Activated B cell treated with CpG ODN at 0.5 μM for 24 hours (primary cell): ENCODE measurements at places on chromosomes 1 and 21.

DNA sequence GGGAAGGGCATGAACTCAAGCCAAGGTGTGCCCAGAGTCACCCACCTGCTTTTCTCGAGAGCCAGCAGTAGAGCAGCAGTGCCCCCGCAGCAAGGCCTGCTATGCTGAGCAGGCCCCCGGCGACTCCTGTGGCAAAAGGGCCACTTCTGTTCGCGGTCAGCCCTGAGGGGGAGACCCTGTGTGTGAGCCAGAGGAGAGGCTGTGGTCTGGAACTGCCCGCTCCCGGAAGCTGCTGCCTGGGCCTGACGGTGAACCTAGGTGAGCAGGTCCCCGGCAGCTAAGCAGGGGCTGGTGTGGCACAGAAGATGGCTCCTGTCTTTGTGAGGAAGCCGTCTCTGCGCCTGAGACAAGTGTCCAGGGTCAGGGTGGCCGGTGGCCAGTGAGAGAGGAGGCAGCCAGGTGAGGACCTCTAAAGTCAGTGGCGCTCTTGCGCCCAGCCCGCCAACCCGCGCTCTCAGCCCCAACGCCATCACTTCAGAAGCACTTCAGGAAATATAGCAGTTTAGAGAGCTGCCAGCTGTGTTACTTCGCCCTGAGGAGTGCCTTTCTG, 31.9 kb downstream of the FCRL5 start:
- no peak for DNase-seq
- peaks cover 76% of the 10 kb centered on the region for H3K36me3 ChIP-seq
- H3K4me1 ChIP-seq: peaks cover 16% of the 10 kb centered on the region
- no peak overlapping the region for H3K4me3 ChIP-seq

DNA sequence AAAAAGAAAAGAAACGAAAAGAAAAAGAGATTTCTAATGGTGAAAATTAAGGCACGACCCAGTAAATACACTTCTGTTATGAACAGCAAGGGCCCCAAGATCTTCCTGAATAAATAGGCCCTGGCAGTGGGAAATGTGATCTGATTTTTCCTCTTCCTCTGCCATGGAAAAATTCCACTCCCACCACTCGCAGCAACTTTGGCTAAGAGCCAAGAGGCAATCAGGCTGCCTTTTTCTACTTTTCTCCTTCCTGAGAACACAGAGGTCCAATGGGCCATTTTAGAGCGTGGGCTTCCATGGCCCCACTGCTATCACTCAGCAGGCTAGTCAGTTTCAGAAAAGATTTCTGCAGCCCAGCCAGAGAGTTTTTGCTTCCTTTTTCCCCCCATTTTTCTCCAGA, 33.7 kb upstream of the AK4 start:
- no peaks in the 10 kb centered on the region for H3K36me3 ChIP-seq
- DNase-seq: no peak
- H3K4me1 ChIP-seq: no peaks in the 10 kb centered on the region
- peaks cover 4% of the 10 kb centered on the region for H3K27me3 ChIP-seq
- no peak overlapping the region for H3K27ac ChIP-seq

DNA sequence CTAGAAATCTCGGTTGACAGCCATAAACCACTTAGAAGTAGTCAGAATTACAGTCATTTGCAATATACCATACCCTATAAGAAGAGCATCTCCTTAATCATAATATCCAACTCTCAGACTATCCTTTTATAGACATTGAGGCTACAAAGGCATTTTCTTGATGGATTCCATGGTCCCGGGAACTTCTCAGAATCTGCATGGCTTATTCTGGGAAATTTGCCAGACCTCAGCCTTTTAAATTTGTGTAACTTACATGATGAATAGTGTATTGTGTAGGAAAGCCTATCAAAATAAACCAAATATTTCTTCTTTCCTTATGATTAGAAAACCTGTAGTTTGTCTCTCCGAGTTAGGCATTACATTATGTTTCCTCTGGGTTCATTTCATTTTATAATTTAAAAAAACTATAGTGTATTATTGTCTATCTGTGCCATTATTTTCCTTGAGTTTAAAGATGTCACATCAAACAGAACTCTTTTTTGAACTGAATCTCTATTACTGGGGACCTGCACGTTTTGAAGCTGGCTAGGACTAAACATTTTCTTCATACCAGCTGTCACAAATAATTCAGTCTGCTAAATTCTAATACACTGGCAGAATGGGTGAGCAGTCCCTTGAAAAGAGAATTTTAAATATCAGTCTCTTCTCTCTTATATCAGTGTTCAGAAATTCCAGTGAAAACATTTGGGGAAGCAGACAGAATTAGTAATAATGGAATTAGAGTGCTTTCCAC, 102.9 kb downstream of the GABPA start:
- no peaks in the 10 kb centered on the region for H3K4me1 ChIP-seq
- H3K27me3 ChIP-seq: no peaks in the 10 kb centered on the region
- no peak overlapping the region for H3K4me3 ChIP-seq
- no peak for DNase-seq
- H3K27ac ChIP-seq: no peak overlapping the region
- H3K36me3 ChIP-seq: no peaks in the 10 kb centered on the region

- H3K36me3 ChIP-seq: peaks cover 27% of the 10 kb centered on the region
- no peak overlapping the region for H3K4me3 ChIP-seq
- peaks cover 29% of the 10 kb centered on the region for H3K4me1 ChIP-seq
- no peak overlapping the region for H3K27ac ChIP-seq
- no peaks in the 10 kb centered on the region for H3K27me3 ChIP-seq
Measured at GRCh38 chr1:15708486-15709137, 24.5 kb downstream of the PLEKHM2 start.

- no peaks in the 10 kb centered on the region for H3K36me3 ChIP-seq
- H3K27me3 ChIP-seq: no peaks in the 10 kb centered on the region
- no peak for DNase-seq
- H3K4me3 ChIP-seq: no peak overlapping the region
- no peak overlapping the region for H3K27ac ChIP-seq
Measured at GRCh38 chr1:87673748-87674147, 345.1 kb downstream of the LMO4 start.

DNA sequence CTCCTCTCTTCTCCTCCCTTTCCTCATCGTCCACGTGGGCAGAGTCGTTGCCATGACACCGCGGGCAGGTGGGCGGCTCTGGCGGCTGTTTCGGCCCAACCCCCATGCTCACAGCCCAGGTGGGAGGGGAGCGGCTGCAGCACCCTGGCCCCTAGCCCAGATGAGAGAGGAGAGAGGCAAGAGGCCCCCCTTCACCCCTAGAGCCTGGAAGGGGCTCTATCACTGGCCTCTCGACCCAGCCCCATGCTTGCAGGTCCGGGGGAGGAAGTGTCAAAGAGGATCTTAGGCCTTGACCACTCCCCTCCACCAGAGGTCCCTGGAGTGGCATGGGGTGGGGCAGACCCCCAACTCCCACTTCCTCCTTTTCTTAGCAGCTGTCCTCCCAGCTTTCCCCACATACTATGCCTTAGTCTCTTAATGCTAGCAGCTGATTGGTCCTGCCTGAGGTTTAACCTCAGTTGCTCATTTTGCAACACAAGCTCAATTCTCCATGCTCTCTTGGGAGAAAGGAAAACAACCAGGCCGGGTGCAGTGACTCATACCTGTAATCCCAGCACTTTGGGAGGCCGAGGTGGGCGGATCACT, 10.4 kb downstream of the DLGAP3 start:
- DNase-seq: no peak
- H3K4me1 ChIP-seq: peaks cover 31% of the 10 kb centered on the region
- peaks cover 14% of the 10 kb centered on the region for H3K27me3 ChIP-seq
- peak overlapping the region; percentile 33 for H3K4me3 ChIP-seq

DNA sequence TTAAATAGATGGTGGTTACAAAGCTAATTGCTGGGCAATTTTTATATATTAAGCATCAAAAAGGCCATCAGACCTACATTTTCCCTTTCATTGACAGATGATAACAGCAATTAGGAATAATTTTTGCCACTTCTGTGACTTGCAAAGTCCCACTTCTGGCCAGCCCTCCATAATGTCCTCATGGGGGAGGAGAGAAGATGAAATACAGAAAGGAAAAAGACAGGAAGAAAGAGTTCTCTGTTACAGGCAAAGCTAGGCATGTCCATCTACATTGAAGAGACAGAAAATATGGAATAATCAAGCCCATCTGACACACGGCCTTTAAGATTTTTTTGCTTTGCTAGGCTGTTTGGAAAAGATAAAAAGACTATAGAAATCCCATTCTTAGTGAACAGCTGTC, 108.0 kb downstream of the ENAH start:
- no peak overlapping the region for H3K27ac ChIP-seq
- DNase-seq: no peak
- H3K27me3 ChIP-seq: no peaks in the 10 kb centered on the region
- peaks cover 2% of the 10 kb centered on the region for H3K4me1 ChIP-seq
- H3K36me3 ChIP-seq: no peaks in the 10 kb centered on the region
- no peak overlapping the region for H3K4me3 ChIP-seq

DNA sequence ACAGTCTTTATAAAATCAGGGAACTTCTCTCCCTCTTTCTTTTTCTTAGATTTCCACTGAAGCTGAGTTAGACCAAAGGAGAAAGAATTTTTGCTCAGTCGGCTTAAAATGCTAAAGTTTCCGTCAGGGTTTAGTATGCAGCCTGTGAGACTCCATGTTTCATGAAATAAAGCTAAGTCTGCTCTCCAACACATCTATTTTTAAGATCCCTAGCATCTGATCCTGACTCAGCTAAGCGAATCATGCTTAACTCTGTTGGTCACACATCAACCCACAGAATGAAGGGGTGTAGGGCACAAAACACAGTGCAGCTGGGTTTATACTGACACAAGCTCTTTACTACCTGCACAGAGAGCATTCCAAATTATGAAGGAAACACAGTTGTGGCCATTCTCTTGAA, 102.4 kb upstream of the ZNF281 start:
- peaks cover 16% of the 10 kb centered on the region for H3K27me3 ChIP-seq
- no peaks in the 10 kb centered on the region for H3K36me3 ChIP-seq
- no peak for DNase-seq

GRCh38 chr1:99580451-99580850, 65.5 kb upstream of the PALMD start:
- H3K27me3 ChIP-seq: no peaks in the 10 kb centered on the region
- no peak overlapping the region for H3K27ac ChIP-seq
- H3K4me1 ChIP-seq: no peaks in the 10 kb centered on the region
- no peak for DNase-seq

DNA sequence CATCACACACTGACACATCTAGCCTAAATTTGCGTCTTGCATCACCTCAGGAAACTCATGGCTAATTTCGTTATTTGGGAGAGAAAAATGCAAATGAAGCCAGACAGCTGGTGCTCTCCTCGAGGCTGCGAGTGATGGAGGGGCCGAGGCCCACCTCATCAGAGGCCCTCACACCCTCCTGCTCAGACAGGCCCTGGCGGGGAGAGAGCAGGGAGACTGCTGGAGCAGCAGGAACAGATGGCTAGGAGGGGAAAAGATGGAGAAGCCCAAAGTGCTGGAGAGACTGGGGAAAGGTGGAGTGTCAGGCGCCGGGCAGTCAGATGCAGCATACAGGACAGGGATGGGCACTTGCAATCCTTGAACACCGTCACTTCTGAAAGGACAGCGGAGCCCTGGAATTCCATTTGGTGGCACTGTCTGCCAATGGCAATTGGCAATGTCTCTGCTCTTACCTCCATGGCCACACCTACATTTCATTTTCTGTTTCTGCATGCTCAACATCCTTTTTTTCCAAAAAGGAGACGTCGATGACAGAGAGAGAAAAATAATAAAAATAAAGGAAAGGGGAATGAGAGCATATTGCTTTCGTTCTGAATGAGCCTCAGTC, 286.2 kb downstream of the SPATA17 start:
- H3K27ac ChIP-seq: no peak overlapping the region
- H3K4me1 ChIP-seq: no peaks in the 10 kb centered on the region
- no peaks in the 10 kb centered on the region for H3K36me3 ChIP-seq
- no peak for DNase-seq
- H3K4me3 ChIP-seq: no peak overlapping the region
- no peaks in the 10 kb centered on the region for H3K27me3 ChIP-seq

- peaks cover 28% of the 10 kb centered on the region for H3K4me1 ChIP-seq
- peak overlapping the region; percentile 93 for H3K27ac ChIP-seq
- no peak for DNase-seq
- H3K27me3 ChIP-seq: no peaks in the 10 kb centered on the region
- H3K36me3 ChIP-seq: peaks cover 8% of the 10 kb centered on the region
- peak overlapping the region; percentile 50 for H3K4me3 ChIP-seq
Measured at GRCh38 chr1:4006676-4007374, 106.8 kb upstream of the C1orf174 start.

DNA sequence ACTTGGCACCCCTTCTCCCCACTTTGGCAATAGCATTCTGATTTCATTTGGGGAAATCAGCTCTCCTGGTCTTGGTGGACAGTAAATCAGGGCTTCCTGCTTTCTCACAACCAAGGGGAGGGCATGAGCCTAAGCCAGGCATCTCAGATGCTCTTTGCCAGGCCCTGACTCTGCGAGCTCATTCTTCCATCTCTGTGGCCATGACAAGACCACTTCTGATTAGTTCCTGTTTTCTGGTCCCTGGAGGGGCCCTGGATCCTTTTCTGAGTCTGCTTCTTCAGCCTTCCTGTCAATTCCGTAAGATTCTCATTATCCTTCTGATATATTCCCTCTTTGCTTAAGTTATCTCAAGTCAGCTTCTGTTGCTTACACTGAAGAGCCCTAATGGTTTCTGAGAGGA, 210.4 kb downstream of the HIVEP3 start:
- no peak overlapping the region for H3K4me3 ChIP-seq
- DNase-seq: peak; percentile 12
- peaks cover 15% of the 10 kb centered on the region for H3K4me1 ChIP-seq
- H3K27me3 ChIP-seq: no peaks in the 10 kb centered on the region
- no peak overlapping the region for H3K27ac ChIP-seq

GRCh38 chr1:188463919-188464318, 1635.2 kb downstream of the PLA2G4A start:
- H3K4me1 ChIP-seq: no peaks in the 10 kb centered on the region
- no peak overlapping the region for H3K27ac ChIP-seq
- no peaks in the 10 kb centered on the region for H3K27me3 ChIP-seq

- no peaks in the 10 kb centered on the region for H3K36me3 ChIP-seq
- H3K4me1 ChIP-seq: peaks cover 4% of the 10 kb centered on the region
- H3K27me3 ChIP-seq: no peaks in the 10 kb centered on the region
- H3K4me3 ChIP-seq: no peak overlapping the region
Measured at GRCh38 chr1:9289090-9289534, 3.6 kb upstream of the SPSB1 start.

DNA sequence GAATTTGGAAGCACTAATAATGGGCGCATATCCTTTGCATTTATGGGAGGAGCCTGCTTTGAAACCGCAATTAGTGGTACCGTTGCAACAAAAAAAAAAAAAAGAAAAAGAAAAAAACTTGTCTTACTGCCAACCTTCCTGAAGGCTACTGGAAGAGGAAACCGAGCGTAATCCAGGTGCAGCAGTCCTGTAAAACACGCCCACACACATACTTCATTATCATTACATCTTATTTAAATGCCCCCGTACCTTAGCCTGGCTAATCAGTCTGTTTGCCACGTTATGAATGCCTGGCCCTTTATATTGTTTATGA, 686 bp upstream of the ZNF281 start:
- no peaks in the 10 kb centered on the region for H3K27me3 ChIP-seq
- no peak for DNase-seq
- peaks cover 43% of the 10 kb centered on the region for H3K36me3 ChIP-seq

- H3K4me3 ChIP-seq: no peak overlapping the region
- no peak for DNase-seq
- peaks cover 3% of the 10 kb centered on the region for H3K4me1 ChIP-seq
- H3K27ac ChIP-seq: no peak overlapping the region
Measured at GRCh38 chr1:234435620-234436019, 43.4 kb downstream of the TARBP1 start.
